ENCODE measurements at places on chromosomes 7 and 10.

DNA sequence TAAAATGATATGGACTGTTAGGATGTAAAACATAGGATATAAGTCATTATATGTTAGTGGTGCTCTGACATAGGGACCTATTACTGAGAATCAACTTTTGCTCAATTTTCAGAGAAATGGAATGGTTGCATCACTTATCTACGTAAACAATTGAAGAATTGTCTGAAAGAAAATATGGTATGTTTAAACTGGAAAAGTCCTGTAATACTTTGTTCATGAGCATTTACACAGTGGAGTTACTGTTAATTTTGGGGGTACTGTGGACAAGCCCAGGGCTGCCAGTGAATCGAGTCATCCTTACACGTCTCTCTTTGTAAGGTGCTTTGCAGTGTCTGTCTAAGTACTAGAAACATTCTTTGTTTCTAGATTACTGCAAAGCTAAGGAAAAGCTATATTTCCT is 152.0 kb downstream of the ZNF22 start:
- no peak for DNase-seq

DNA sequence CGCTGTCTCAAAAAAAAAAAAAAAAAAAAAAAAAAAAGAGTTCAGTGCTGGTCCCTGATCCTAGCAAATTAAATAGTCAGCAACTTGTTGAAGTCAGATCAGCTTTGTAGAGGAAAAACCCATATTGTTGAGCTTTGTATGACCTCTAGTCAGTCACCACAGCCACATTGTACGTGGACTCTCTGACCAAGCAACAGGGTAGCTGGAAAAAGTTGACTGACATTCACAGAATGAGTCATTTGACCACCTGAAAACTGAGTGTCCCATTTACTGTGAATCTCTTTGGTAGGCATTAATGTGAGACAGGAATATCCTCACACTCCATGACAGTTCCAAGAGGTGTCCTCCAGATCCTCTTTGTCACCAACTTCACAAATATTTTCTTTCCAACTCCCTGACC is 371.1 kb downstream of the LRRTM3 start:
- no peak for DNase-seq

DNA sequence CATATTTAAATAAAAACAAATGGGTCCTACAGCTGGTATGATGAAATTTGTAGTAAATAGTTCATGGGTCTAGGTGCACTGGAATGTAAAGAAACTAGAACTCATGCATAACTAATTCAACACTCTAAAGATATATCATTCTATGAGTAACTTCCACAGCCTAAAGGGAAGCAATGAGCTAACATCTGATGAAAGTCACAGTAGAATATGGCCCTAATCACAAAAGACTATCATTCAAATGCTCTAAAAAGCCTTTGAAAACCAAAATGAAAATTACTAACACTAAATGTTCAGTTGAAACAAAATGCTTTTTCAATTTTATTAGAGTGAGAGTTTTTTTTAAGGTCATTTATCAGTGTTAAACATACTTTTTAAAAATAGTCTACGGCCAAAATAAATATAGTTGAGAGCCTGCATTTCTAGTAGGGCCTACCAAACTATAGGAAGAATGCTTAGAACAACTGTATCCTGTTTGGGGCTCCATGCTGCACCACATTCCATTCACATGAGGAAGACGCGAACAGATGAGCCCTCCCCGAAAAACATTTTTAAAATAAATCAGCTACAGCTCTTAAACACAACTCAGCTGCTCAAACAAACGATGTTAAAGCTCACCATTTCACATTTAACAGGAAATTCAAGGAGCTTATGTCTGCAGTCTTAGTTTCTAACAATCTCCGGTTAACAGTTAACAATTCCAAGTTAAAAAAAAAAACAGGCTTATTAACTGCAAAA is 134.5 kb downstream of the NRBF2 start:
- DNase-seq, result peak; percentile 91

DNA sequence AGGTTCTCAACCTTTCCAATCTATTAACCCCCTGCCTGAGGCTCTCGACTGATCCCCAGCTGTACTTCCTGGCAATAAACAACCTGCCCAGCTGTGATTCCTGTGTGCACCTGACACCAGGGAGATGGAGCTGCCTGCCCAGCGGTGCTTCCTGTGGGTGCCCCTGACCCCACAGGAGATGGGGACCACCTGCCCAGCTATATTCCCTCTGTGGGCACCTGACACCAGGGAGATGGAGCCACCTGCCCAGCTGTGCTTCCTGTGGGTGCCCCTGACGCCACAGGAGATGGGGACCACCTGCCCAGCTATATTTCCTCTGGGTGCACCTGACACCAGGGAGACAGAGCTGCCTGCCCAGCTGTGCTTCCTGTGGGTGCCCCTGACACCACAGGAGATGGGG is 184.0 kb downstream of the DIP2C start:
- DNase-seq, result no peak

GRCh38 chr10:103281753-103282152 is 4.8 kb downstream of the INA start:
- no peak for DNase-seq

GRCh38 chr10:21989453-21990154 is 13.9 kb downstream of the DNAJC1 start:
- peak; percentile 56 for DNase-seq

- DNase-seq, result peak; percentile 10
These were observed 2.1 kb downstream of the RET start for GRCh38 chr10:43078986-43079273.

DNA sequence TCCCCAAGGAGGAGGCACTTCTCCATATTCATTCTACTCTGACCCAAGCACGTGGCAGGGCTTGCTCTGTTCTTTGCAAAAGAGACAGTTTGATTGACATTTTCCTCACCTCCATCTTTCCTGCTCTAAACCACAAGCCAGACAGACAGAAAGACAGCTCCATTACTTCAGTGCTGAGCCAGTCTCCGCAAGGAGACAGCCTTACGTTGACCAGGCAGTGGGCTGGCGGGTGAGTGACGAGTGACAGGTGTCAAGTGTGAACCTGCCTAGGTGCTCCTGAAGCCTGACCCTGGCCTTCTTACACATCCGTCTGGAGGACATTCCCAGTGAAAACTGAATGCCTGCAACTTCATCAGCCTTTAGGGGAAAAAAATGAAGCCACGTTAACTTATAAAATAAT is 314.6 kb downstream of the TNS3 start:
- no peak for DNase-seq

DNA sequence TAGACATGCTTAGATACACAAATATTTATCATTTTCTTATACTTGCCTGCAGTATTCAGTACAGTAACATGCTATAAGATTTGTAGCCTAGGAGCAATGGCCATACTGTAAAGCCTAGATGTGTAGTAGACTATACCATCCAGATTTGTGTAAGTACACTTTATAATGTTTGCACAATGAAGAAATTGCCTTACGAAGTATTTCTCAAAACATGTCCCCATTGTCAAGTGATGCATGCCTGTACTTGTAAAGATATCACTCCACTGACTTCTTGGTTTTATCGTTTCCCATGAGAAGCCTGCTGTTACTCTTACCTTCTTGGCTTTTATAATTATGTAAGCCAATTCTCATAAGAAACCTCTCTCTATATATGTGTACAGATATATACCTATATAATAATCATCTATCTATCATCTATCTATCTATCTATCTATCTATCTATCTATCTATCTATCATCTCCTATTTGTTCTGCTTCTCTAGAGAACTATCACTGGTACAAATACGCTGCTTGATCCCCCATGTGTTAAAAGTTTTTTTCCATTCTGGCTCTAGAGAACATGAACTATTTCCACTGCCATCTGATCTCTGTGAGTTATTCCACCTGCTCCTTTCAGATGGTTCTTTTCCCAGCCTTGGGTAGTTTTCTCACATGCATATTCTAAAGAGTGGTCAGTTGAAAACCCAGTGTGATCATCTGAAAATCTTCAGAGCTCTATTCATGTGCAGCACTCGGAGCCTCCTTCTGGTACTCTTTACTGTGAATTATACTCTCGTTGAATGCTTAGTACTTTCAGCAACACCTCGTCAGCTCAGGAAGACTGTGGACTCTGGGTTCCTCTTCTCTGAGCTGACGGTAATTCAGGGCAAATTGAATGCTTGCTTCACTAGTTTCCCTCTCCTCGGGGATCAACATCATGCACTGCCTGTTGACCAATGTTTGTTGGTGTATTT is 14.5 kb upstream of the VCL start:
- no peak for DNase-seq

GRCh38 chr10:132007681-132008080 is 26.0 kb upstream of the BNIP3 start:
- no peak for DNase-seq

DNA sequence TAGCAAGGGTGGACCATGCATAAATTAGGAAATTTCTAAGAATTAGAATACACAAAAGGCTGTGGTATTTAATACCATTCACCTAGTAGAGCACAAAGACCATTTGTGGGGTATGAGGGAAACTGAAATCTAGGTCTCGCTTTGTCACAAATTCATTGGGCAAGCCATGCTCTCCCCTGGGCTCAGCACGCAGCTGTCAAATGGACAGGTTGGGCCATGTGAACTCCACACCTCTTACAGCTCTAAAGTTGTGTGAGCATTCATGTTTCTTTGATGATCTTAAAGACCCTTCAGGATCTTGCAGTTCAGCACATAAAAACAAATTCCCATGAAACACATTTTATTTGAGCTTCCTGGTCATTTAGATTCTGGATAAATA is 121.3 kb downstream of the CHN2 start:
- DNase-seq, result no peak

- DNase-seq, result no peak
These were observed 421.3 kb downstream of the GFRA1 start for GRCh38 chr10:115851695-115852094.

DNA sequence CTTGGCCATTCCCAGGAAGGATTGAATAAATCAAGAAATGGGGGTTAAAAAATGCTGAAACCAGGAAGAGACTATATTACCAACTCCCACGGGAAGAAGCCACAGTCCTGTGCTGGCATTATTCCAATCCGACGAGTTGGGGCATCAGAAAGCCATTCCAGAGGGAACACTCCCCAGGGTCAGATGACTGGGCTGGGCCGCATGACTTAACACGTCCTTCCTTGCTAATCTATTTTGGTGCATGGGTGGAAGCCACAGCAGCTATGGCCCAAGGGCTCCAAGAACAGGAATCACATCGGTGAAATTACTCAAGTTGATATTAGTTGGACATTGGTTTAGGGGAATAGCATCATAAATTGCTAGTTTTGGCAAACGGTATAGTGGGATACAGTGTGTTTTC is 592.9 kb upstream of the NRP1 start:
- DNase-seq, result no peak

- DNase-seq, result no peak
These were observed 14.8 kb downstream of the THSD7A start for GRCh38 chr7:11817111-11817740.

- DNase-seq, result no peak
These were observed 408.9 kb downstream of the GLRX3 start for GRCh38 chr10:130545122-130545521.

GRCh38 chr7:10266976-10267375 is 706.7 kb upstream of the PHF14 start:
- no peak for DNase-seq

DNA sequence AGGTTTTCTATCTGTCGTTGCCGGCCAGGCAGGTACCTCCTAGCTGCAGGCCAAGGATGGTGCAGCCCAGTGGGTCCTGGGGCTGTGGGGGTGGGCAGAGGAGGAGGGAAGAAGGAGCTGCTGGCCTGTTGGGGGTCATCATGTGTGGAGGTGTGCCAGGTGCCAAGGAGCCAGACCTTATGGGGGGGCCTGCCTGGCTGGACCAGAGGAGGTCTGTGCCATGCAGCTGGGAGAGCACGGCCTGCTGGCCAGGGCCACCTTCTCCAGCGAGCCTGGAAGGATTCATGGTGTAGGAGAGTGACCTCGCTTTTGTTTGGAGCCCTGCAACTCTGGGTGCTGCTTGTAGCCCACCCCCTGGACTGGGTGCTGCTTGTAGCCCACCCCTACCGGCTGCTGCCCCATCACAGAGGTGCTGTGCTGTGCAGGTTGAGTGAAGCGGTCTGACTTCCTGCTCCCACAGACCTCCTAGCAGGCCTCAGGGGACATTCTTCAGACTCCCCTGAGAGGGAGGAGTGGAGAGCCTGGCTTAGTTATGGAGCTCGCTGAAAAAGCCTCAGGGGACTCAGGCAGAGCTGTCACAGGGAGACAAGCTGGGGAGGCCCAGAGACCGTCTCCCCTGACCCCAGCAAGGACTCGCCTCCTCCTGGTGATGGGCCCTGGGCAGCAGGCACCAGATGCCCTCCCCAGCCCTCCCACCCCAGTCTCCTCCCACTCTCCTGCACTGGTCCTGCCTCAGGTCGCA is 67.7 kb upstream of the AQP1 start:
- no peak for DNase-seq

DNA sequence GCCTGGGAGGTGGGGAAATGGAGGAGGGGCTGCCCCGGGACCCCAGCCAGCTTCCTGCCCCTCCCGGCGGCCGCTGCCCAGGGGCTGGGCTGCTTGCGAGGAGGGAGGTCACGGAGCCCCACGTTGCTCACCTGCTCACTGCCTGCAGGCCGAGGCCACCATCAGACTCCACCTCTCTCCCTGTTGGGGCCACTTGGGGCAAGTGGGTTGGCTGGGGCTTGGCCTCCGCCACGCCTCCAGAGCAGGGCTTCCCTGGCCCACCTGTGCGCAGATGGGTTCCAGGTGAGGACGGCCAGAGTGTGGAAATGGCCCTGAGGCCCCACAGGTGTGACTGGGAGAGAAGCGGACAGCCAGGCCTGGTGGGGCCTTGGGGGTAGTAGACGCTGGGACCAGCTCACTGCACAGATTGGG is 82.8 kb upstream of the DIP2C start:
- no peak for DNase-seq

- no peak for DNase-seq
These were observed 6.2 kb upstream of the PSTK start for GRCh38 chr10:122974023-122974422.

GRCh38 chr7:23287612-23288011 is 11.5 kb upstream of the MALSU1 start:
- DNase-seq, result no peak

DNA sequence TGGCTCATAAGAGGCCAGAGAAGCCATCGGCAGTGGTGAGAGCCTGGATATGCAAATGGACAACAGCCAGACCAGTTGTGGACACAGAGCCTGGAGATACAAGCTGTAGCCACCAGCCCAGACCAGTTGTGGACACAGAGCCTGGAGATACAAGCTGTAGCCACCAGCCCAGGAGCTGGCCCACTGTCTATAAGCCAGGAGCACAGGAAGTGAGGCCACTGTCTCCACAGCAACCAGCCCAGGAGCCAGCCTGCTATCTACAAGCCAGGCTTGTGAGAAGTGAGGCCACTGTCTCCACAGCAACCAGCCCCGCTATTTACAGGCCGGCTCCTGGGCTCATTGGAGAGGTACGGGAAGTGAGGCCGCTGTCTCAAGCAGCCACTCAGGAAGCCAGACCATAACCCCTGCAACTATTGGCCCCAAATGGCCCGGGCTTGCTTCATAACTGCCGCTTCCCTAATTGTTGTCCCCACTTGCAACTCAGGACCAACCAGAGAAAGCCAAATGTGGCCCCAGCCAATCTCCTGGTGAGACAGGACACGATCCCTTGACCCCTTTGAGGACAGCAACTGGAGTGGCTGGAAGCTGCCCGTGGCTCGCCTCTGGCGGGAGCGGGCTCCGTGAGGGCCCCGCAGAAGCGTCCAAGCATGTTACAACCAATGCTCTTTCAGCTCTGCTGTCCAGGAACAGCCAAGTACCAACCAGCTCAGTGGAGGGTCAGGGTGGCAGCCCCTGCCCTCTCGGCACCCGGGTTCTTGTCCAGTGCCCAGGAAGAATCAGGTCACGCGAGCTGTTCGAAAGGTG is 44.1 kb upstream of the CNPY1 start:
- no peak for DNase-seq

- DNase-seq, result no peak
These were observed 34.6 kb upstream of the GOLGA7B start for GRCh38 chr10:97814996-97815395.

GRCh38 chr7:885893-886625 is 9.7 kb downstream of the GET4 start:
- DNase-seq, result no peak

Measured in fibroblast of upper back skin (primary cell).